ENCODE measurements at places on chromosomes 6 and 20.

- DNase-seq = no peak
Measured at GRCh38 chr6:143679041-143679440, 1.3 kb downstream of the PHACTR2 start.

- no peak for DNase-seq
Measured at GRCh38 chr20:6635034-6635736, 132.3 kb upstream of the BMP2 start.

DNA sequence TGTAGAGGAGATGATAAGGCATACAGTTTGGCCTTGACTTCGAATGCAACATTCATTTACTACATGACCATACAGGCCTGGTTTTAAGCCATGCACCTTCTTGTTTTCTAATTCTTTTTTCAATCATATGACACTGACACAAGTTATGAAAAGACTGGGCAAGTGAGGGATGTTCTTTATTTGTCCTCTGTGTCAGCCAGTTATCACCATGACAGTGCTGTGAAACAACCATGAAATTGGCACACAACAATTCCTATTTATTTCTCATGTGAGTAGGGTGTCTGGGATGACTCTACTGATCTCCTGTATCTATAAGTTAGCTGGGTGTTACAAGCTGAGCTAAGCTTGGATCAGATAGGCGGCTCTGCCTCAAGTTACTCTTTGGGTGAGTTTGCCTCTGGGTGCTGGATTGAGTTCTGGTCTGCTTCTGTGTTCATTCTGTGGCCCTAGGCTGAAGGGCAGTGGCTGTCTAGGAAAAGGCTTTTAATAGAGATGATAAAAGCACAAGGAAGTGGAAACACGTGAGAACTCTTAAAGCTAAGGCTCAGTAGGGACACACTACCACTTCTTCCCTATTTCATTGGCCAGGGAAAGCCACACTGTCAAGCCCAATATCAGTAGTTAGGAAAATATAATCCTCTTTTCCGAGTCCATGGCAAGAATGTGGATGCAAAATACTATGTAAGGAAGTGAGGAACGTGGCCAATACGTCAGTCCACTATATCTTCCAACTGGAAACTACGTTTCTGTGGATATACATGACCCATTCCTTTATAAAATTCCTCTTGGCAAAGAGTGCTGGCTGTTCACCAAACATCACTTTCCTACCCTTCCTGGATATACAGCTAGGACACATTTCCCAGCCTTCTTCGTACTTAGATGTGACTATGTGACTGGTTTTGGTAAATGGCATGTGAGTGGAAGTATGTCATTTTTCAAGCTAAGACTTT is 126.2 kb upstream of the RNF24 start:
- no peak for DNase-seq

- DNase-seq = no peak
Measured at GRCh38 chr6:37052027-37052628, 46.7 kb downstream of the FGD2 start.

DNA sequence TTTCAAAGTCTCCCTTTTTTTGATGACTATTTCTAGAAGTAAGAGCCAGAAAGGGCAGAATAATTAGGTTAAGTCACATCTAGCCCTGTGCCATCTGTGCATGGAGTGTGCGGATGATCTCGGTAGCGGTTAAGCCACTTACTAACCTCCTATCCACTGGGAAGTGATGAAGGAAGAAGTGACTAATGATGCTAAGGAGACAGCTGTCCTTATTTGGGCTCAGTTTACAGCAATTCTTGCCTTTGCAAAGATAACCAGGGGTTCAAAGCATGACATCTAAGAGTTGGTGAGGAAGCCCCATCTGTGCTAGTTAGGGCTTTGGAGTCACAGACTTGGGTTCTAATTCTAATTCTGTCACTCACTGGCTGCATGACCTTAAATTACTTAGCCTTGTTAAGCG is 62.4 kb upstream of the RREB1 start:
- no peak for DNase-seq

DNA sequence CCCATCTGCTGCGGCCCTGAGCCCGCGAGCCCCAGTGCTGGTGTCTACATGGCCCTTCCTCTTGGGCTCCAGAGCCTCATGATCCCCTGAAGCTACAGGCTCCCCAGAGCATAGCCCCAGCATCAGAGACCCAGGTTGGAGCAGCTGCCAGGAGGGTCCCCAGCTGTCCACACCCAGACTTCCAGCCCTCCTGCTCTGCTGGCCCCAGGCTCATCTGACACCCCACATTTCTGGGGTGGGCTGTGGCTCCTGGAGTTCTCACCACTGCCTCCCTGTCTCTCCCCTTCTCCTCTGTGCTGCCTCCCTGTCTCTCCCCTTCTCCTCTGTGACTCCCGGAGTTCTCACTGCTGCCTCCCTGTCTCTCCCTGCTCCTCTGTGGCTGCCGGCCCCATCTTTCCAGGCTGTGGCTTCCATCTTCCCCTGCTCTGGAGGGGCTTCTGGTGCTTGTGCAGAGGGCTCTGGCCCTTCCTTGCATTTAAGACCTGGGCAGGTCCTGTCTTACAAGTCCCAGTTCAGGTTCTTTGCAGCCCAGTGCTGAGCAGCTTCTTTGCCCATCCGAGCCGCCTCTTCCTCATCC is 108.1 kb downstream of the ERMARD start:
- no peak for DNase-seq

DNA sequence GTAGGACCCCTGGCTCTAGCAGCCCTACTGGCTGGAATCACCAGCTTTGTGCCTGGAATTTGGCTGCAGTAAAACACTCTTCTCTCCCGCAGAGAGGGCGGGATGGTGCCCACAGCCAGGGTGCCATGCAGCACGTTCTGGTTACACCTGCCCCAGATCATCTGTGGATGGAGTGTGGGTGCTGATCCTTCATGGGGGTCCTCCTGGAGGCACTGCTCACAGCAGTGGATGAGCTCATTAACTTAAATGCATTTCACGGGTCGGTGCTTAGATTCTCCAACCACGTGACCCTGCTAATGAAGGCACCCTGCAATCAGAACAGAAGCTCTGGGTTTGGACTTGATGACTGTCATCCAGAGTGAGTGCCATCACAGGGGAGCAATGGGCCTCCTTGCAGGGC is 138.6 kb upstream of the AFDN start:
- no peak for DNase-seq

DNA sequence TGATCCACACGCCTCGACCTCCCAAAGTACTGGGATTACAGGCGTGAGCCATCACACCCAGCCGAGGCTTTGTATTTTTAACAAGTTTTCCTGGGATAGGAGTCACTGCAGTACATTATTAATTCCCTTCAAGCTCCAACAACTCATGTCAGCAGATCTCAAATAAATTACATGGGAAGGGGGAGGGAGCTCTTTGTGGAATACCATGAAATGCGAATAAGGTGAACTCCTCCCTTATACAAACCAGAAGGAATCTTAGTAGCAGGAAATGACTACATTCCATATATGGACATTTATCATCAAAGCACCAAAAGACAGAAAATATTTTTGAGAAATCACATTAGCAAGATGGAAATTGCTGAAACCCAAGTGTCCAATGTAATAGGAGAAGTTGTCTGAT is 2.9 kb downstream of the GSS start:
- DNase-seq = no peak

DNA sequence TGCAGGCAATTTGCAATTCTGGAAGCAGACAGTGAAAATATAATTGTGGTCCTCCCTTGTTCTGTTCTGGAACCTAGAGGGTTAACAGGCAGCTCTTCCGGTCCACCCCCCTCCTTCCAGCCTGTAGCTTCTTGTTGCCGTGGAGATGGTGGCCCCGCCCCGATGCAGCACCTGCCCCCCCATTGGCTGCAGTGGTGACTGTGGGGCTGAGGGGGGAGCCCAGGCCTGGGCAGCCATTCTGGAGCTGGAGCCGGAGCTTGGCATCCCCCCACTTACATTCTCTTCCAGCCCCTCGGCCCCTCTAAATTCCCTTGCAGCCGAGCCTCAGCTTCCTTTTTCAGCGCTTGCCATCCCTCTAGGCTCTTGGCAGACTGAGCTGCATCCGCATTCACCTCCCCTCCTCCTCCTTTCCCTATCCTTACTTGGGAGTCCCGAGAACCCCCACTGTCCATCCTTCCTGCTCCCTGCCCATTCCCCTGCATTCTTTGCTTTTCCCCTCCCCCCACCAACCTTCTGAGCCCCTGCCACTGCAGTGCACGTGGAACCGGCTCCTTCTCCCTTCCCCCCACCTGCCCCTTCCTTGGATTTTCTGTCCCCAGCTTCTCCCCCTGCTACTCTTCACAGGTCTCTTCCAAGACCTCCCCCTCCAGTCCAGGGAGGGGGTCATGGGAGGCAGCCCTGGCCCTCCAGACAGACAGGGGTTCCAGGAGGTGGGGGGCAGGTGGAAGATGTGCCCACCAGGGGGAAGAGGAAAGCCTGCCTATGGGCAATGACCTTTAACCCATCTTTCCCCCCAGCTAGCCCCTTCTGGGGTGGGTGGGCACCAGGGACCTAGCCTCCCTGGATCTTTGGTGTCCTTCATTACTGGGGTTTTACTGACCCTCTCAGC is 11.4 kb downstream of the SYNGAP1 start:
- DNase-seq = peak; percentile 45

- no peak for DNase-seq
Measured at GRCh38 chr6:158322400-158322723, 10.1 kb downstream of the TULP4 start.

GRCh38 chr6:96923400-96923799 is 1.1 kb upstream of the KLHL32 start:
- DNase-seq = no peak

- no peak for DNase-seq
Measured at GRCh38 chr20:33296206-33296605, 13.2 kb downstream of the BPIFB1 start.

DNA sequence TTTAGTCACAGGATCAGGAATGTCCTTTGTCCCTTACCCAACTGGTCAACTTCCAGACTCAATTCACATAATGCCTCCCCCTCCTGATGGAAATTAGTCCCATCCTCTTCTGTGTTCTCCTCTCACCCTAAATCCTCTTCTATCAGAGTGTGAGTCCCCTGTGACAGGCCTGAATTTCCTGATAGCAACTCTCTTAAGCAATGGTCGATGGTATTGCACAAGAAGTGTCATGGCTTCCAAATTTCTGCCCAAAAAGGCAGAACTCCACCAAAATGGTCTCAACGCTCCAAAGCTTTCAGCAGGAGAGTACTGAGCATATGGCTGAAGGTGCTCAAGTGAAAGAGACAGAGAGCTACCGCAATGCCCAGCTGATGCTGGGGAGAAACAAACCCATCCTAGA is 2.4 kb downstream of the PREP start:
- no peak for DNase-seq

DNA sequence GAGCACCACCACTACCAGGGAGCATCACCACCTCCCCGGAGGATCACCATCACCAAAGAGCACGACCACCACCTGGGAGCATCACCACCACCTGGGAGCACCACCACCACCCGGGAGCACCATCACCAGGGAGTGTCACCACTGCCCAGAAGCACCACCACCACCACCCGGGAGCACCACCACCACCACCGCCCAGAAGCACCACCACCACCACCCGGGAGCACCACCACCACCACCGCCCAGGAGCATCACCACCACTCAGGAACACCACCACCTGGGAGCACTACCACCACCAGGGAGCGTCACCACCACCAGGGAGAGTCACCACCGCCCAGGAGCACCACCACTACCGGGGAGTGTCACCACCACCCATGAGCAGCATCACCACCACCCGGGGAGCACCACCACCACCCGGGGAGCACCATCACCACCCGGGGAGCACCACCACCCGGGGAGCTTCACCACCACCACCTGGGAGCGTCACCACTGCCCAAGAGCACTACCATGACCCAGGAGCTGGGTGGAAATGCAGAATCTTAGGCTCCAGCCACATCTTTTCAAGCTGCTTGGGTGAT is 237.3 kb downstream of the SOD2 start:
- no peak for DNase-seq

DNA sequence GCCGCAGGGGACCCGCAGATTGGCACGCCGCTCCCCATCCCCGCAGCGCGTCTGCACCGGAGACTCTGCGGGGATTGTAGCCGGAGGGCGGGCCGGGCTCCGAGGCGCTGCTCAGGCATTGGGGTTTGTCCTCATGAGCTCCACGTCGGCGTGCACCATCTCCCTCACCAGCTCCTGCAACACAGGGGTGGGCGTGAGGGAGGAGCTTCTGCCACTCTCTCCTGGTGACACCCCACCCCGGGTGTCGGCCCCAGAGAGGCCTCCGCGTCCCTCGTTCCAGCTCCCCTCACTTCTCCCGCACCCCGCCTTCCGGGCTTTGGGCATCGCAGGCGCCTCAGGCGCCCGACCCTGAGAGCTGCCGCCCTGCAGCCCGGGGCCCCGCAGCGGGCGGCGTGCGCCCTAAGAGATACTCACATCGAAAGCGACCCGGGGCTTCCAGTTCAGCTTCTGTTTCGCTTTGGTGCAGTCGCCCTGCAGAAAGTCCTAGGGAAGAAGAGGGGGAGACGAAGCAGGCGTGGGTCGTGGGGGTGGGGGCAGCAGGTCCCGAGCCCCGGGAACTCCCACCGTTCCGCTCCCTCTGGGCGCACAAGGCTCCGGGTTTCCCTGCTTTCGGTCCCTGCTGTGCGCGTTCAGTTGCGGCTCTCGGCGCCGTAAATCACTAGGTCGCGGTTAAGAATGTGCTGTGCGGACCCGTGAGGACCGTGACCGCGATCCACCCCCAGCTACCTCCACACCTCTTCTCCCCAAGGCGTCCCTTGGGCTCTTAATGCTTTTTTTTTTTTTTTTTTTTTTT is 14.5 kb downstream of the FOXC1 start:
- DNase-seq = no peak

GRCh38 chr20:20956513-20956931 is 149.6 kb downstream of the LINC00237 start:
- DNase-seq = no peak

DNA sequence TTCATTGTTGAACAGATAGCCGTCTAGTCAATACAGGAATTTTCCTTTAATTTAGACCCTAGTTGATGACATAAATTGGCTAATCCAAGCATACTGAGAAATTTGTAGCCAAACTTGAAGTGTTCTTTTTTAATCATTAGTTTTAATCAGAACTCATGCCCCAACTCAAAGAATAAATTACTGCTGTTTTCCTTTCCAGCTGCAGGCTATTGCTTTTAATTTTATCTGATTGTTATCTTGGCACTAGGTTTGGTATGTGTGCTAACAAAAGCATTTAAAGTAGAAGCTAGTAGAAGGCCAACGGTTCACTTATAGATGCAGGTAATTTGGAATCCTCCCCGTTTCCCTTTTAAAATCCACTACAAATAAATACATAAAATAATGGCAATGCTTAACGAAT is 188.5 kb downstream of the CD109 start:
- no peak for DNase-seq

- no peak for DNase-seq
Measured at GRCh38 chr6:124282541-124282940, 478.9 kb downstream of the NKAIN2 start.

- no peak for DNase-seq
Measured at GRCh38 chr6:105991561-105992314, 94.4 kb upstream of the PRDM1 start.

DNA sequence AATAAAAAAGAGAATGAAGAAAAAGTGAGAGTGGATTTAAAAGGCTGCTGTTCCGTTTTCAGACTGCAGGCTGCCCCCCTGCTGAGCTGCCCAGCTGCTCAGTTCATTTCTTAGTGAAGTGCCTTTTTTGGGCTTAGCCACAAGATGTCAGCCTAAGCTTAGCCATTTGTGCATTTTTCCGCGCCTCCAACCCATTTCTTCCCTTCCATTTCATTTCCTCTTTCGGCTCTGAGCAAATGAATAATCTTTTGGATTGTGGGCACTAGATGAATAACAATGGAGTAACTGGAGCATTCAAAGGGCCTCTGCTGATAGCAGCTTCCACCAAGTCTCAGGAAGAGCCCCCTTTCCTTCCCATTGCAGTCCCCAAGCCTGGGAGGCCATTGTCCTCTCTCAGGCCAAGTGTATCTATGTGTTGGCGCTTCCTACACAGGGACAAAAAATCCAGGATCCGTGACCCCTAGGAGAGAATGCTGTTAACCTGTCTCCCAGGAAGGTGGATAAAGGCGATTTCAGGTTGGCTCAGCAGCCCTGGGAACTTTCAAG is 83.5 kb upstream of the SPTLC3 start:
- no peak for DNase-seq

All from activated CD4-positive, CD25-positive, alpha-beta regulatory T cell (primary cell).